ENCODE measurements at places on chromosomes 5 and 9.

GRCh38 chr9:119852390-119852789 is 483.2 kb upstream of the BRINP1 start:
- no peak for DNase-seq

DNA sequence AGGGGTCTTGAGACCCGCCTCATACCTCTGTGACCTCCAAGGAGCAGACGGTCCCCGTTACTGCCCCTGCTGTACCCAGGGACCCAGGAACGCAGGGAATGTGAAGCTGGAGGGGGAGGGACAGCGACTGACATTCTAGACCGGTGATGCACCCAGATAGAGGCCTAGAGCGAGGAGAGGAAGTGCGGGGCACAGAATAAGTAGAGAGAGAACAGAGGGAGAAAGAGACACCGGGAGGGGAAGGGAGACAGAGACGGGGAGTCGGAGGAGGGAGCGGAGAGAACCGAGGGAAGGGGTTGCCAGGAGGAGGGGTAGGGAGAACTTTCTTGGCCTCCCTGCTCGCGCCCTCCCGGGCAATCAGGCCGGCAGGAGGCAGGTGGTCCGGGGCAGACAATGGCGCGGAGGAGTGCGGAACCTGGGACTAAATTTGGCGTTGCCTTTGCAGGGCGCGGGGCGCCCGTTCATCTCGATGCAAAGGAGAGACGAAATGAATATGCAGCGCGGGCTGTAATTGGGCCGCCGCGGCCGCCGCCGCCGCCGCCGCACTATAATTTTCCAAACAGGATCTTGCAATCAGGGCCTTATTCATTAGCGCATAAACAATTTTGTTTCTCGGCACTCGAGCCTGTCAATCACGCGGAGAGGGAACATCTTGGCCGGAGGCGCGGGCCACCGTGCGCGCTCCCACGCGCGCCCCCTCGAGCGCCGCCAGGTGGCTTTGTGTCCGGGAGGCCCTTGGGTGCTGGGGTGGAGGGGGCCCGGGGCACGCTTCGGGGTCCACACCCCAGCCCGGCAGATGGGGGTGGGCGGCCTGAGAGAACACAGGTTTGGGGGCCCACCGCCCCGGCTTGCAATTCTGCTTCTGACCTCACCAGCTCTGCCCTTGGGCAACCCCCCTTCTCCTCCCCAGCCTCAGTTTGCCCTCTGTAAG is 33.0 kb downstream of the NDUFA8 start:
- no peak for DNase-seq

- peak; percentile 67 for DNase-seq
These were observed at the start of gene ELOVL7 for GRCh38 chr5:60843936-60844905. ELOVL7 (minus strand) TSS chr5:60844269; CDS start chr5:60787397, 56,872 bp downstream.

DNA sequence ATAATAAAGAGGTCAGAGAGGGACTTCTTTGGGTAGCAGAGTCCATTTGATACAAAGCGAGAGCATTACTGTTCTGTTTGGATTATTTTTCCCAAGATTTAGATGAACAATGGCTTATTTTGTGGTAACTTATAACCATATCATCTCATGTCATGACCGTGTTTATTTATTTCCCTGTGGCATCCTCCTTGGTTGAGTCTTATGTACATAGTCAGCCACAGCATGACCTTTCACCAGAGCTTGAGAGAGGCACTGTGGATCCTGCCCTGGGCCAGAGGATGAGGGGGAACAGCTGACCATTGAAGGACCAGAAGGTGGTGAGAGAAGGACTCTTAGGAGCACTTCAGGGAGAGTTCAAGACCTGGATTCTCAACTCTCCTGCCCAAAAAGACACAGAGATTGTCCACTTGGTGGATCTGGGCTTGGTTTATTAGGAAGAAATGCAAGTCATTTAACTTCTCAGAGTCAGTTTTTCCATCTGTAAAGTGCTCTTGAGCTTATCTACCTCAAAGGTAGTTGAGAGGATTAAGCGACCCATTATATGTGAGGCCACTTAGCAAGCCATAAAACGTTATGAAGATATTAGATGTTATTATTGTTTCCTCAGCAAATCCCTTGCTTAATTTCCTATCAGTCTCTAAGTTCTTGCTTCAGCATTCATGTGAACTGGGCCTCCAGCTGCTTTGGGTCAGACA is 51.4 kb downstream of the PPIC start:
- no peak for DNase-seq

DNA sequence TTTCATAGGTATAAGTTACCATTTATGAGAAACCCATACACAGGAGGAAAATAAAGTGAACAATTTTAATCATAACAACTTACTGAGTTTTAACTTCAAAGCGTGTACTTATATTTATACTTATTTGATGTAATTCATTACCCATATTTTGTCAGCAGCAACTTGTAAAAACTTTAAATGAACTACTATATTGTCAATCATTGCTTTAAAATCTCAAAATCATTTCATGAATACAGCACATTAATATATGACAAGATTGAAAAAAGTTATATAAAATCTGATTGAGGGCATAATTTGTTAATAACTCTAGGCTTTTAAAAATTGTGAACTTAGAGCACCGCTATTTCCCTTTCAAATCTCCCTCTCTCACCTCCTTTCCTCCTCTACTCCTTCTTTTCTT is 573.1 kb downstream of the PDE4D start:
- no peak for DNase-seq

GRCh38 chr5:116923344-116923743 is 348.7 kb upstream of the SEMA6A start:
- DNase-seq = no peak

DNA sequence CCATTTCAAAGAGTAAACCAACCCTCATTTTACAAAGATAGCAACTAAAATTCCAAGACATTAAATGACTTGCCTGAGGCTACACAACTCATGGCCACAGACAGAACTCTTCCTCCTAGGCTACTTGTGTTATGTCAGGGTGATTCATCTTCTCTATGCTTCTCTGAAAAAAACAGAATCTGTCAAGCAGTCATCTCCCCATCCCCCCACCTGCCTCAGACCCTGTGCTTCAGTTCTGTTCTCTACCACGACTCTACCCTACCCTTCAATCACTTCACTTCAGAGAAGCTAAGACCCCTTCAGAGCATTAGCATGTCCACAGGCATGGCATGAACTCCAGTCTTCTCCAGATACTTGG is 277.7 kb upstream of the PTGER4 start:
- DNase-seq = no peak

- DNase-seq = no peak
These were observed 829.6 kb downstream of the TLR4 start for GRCh38 chr9:118533850-118534249.

GRCh38 chr5:128241051-128241695 is 157.6 kb downstream of the SLC12A2 start:
- no peak for DNase-seq

DNA sequence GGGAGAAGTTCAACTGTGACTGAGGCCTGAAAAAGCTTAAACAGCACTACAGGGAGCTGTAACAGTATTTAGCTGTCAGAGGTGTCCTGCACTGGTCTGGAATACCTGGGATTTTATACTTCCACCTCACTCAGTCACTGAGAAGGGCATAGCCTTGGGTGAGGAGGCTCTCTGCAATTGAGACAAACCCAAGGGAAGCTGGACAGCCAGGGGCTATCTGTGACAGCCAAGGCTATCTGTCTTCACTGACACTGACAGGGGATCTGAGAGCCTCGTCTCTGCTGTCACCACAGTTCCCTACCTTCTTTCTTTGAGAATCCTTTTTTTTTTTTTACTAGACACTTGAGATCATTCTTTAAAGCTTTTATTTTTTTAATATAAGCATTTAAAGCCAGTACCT is 356.2 kb upstream of the CD180 start:
- DNase-seq = no peak

DNA sequence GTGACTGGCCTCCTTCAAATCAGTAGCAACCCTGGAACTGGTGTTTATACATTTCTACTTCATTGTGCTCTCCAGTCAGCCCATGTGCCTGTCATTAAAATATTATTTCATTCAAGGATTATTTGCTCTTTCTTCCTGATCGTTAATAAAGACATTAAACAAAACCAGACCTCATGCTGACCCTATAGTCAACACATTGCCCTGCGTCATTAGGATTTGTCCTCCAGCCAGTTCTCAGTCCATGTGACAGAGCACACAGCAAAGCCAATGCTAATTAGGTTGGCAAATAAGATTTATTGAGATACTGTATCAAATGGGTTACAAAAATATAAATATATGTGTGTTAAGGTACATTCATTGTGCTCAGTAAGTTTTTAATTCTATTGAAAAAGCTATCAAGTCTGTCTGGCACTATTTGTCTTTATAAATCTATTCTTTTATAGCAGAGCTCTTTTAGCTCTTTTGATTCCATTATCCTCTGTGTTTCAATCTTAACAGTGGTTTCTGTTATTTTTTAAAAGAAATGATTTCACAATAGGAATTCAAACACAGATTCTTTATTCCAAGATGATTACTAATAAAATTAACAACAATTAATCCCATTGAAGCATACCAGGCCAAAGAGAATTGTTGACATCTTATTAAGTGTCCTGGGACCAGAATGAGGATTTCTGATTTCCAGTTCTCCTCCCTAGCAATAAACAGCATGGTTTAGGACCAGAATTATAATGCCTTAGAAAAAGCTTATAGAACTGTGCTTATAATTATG is 209.4 kb upstream of the RGMB start:
- DNase-seq = no peak

GRCh38 chr5:83467371-83468035 is 4.0 kb upstream of the VCAN start:
- DNase-seq = no peak

DNA sequence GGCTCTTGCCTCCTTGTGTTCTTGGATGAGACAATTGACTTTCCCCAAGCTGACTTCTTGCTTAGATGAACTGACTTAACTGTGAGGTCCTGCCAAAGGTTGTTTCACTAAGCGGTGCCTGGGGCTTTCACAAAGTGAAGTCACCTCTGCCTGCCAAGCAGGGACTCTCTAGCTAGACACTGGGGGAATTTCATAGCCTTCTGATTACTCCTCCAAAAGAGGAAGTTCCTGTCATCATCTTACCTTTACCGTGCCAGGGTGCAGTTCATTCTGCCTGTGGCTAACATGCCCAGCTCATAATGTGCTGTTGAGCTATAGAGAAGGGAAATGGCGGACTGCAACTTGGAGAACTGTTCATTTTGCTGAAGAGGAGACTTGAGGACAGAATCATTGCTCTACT is 472.0 kb upstream of the WWC1 start:
- DNase-seq = no peak

- no peak for DNase-seq
These were observed 72.2 kb upstream of the EPB41L4A start for GRCh38 chr5:112491257-112491656.

GRCh38 chr5:109455598-109456096 is 45.9 kb upstream of the PJA2 start:
- no peak for DNase-seq

GRCh38 chr9:68978066-68978465 is 35.8 kb downstream of the PRKACG start:
- DNase-seq = no peak

DNA sequence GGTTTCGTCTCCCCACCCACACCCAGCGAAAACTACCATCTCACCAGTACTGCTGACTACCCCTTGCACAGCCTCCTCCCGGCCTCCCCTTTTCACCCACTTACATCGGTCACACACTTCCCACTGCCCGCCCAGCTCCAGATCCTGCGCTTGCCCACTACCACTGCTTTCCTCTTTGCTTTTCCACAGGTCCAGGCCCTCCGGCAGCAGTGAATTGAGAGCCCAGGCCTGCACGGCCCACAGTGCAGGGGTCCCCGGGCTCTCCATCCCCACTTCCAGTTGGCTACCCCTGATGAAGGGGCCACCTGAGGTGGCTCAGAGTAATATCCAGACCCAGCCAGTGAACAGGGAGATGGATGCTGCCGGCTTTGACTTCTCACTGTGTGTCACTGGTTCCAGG is 120.2 kb upstream of the FSTL4 start:
- no peak for DNase-seq

DNA sequence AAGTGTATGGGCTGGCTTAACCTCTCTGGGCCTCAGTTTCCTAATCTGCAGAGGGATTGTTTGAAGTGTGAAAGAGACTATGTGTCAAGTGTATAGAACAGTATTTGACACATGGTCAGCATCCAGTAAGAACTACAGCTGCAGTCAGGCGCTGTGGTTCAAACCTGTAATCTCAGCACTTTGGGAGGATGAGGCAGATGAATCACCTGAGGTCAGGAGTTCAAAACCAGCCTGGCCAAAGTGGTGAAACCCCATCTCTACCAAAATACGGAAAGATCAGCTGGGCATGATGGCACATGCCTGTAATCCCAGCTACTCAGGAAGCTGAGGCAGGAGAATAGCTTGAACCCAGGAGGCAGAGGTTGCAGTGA is 31.9 kb upstream of the STING1 start:
- DNase-seq = no peak

DNA sequence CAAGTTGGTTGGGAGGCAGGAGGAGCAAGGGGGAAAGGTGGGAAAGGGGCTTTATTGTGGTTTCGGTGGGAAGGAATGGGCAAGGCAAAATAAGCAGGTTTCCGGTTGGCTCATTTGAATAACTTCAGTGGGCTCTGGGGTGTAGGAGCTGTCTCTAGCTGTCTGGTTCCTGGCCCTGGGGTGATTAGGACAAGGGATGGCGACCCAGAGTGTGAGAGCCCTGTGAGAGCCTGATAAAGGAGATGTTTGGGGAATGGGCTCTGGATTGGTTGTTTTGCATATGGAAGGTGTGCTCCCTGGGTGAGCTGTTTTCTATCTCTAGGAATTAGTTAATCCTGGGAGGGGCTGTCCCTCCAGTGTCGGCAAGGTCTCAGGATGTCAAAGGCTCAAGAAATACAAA is 15.4 kb downstream of the ANKRD34B start:
- no peak for DNase-seq

DNA sequence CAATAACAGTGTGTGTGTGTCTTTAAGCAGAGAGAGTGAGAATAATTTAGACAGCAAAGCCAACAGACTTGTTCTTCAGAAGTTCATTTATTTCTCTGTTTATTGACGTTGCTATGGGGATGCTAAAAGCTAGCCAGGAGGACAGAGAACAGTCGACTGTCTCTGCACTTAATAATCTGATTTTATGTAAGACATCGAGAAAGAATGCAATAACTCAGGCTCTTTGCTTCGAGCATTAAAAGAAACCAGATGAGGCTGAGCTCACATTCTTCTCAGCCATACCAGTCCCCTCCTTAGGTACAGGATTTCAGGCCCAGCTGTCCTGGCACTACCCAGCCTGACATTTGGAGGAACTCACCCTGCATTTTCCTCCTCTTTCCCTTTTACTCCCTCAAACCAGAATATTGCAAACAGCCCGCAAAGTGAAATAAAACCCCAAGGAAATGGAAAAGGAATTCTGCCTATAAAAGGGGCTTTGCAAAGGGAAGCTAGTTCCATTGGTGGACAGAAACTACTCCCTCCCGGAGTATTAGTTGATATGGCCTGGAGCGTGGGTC is 44.5 kb upstream of the DPYSL3 start:
- no peak for DNase-seq

Data from NCI-H1105 (cell line).